ENCODE measurements at places on chromosomes 4 and X.

- no peak for DNase-seq
These were observed 53.0 kb downstream of the MSN start for GRCh38 chrX:65720381-65720964.

DNA sequence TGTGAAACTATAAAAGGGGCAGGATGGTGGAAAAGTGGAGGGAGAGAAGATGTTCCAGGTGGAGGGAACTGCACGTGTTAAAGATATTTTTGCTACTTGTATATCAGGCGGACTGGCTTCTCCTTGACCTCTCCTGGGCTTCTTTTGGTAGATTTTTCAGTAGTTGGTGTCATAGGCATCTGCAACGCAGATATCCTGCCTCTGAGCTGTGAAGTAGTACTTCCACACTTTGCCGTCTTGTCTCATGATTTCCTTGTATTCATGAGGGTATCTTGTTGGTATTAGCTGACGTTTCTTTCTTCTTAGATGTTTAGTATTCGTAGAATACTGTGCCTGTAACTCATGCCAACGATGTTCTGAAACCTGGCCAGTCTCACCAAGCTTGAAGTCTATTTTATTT lies 81.0 kb downstream of the WWC2 start:
- DNase-seq: no peak

GRCh38 chrX:130172127-130172845 lies 524 bp downstream of the RAB33A start:
- DNase-seq: no peak

- DNase-seq: no peak
These were observed 2.0 kb upstream of the NYX start for GRCh38 chrX:41445171-41445570.

DNA sequence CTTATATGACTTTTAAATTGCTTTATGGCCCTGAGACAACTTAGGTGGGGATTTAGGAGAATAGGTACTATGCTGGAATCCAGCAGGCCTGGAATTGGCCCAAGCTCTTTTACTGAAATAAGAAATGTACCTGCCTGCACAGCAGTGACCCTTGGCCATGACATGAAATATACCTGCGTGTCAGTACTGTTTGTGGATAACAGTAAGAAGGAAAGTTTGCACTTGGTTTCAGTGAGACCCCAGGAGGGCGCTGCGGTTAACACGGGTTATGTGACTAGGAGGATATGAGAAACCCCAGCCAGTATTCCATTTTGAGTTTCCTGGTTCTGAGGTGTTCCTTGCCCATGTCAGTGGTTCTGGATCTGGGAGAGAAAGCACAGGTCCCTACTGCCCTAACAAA lies 5.3 kb downstream of the MTM1 start:
- DNase-seq: no peak

DNA sequence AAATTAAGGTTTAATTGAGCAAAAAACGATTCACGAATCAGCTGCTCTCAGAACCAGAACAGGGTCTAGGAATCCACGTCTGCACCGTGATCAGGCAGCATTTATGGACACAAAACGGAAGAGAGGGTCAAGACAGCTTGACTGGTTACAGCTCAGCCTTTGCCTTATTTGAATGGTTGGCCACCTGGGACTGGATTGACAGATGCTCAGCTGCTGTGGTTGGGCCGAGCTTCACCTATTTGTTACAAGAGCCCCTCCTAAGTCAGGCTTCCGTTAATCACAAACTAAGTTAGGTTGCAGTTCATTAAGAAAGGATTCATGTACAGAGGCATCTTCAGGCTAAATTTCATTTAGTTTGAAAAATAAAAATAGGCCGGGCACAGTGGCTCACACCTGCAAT lies 50.6 kb upstream of the MAN2B2 start:
- DNase-seq: no peak

DNA sequence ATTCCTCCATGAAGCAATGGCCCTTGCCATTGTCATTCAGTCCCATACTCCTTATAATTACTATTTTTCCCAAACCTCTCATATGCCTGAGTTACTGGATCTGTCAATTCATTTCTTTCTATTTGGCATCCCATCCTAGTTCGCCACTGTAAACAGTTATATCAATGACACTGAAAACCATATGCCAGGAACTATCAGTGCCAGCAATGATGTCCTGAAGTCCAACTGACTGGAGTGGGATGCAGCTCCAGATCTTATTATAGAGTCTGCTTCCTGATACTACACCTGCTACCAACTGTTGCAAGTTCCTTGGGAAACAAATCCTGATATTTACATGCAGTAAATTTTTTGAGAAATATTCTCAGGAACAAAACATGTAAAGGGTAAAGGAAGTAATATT lies 27.0 kb upstream of the BANK1 start:
- no peak for DNase-seq

DNA sequence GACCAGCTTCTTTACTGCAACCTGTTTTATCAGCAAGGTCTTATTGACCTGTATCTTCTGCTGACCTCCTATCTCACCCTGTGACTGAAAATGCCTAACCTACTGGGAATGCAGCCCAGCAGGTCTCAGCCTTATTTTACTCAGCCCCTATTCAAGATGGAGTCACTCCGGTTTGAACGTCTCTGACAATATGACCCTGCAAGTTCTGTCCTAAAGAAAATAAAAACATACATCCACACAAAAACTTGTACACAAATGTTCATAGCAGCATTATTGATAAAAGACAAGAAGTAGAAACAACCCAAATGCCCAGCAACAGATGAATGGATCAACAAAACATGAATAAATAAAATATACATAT lies 59.5 kb upstream of the FAM9C start:
- DNase-seq: no peak

- DNase-seq: no peak
These were observed 29.8 kb downstream of the SLC9A6 start for GRCh38 chrX:136015016-136015415.

- DNase-seq: no peak
These were observed 20.2 kb downstream of the ITGB1BP2 start for GRCh38 chrX:71321731-71322130.

DNA sequence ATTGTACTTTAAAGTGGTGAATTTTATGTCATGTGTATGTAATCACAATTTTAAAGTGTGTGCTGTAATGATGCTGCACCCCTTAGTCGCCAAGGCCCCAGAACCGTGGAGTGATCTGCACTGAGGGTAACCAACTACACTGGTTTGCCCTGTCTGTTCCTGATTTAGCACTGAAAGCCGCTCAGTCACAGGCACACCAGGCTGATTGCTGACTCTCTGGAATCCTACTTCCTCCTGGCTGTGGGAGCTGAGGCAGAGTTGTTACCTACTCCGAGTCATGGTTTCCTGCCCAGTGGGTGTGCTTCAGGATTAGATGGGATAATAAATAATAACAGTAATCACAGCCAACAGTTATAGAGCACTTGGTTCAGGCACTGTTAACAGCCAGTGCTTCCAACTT lies 645.4 kb downstream of the BCOR start:
- no peak for DNase-seq

- DNase-seq: no peak
These were observed 88.0 kb upstream of the XAGE2 start for GRCh38 chrX:52280812-52281211.

GRCh38 chr4:128917781-128918180 lies 108.3 kb downstream of the JADE1 start:
- no peak for DNase-seq

- DNase-seq: no peak
These were observed 461.2 kb downstream of the KCTD8 start for GRCh38 chr4:43987331-43987944.

GRCh38 chrX:41705680-41706374 lies 17.1 kb downstream of the GPR34 start:
- no peak for DNase-seq

DNA sequence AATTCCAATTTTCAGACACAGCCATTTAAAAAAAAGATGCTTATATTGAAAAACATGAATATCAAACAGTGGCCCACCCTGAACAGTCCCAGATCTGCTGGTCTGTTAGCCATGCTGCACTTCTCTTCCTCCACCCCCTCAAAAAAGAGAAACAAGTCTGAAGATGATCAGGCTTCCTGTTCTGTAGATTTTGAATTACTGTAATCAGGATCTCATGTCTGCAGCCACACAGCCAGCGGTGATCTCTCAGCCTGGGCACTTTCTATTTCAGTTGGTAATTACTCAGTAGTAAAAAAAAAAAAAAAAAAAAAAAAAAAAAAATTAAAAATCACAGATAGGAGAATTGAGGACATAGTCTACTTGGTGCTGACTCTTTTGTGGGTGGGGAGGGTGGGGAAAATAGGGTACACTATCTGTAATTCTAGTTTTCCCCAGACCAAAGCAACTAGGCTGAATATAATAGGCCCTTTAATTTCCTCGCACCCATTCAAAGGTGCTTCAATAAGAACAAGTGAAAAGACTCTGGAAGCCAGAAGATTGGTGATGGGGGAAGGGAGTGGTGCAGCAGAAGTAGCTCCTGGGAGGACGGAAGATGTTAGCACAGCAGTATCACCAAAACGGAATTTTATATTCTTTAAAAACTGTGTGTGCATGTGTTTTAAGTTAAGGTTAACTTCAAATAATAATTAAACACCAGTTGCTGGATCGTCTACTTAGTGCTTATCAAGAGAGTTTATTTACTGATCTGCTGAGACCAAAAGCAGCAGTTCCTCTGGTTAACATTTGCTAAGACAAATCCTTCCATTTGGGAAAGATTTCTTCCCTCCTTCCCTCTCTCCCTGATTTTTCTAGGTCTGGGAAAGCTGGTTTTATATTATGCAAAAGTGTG lies 47.0 kb downstream of the SPRY1 start:
- DNase-seq: no peak

DNA sequence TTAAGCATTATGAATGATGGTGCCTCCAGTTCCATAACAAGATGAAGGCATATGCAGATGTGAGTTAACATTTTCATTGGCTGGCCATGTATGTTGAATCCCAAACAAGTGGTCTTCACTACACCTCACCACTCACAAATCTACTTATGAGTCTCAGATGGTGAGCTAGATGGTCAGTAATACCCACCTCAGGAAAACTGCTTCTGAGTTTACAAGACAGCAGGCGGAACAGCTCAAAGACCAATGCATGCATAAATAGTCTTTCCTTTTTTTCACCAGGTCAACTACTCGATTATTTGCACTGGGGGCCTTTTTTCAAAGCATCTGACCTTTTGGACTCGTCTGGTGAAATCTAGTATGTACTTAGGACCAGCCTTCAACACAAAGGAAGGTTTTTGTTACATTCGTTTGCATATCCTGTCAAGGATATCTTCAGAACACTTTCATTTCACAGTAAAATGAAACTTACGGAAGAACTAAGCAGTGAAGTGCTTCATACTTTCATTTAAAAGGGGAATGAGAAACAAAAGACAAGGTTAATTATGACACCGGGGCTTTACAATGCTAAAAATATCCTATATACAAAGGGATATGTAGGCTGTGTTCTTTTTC lies 23.1 kb upstream of the TLR7 start:
- DNase-seq: no peak

DNA sequence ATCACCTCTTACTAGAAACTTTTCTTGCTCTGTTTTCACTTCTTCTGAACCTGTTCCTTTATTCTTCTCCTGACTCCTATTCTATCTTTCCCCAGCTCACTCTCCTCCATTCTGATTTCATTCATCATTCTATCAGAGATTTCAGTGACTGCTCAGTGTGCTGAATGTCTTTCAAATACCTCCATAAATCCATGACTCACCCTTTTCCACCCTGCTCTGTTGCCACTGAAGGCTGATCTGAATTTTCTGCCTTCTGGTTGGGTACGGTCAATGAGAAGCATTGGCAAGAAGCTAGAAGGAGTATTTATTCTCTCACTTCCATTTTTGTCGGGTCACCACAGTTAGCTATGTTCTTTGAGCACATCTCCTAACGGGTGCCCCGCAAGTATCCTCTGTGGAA lies 265.9 kb downstream of the CBLL2 start:
- no peak for DNase-seq

GRCh38 chrX:9241427-9241826 lies 207.5 kb upstream of the FAM9B start:
- DNase-seq: no peak

DNA sequence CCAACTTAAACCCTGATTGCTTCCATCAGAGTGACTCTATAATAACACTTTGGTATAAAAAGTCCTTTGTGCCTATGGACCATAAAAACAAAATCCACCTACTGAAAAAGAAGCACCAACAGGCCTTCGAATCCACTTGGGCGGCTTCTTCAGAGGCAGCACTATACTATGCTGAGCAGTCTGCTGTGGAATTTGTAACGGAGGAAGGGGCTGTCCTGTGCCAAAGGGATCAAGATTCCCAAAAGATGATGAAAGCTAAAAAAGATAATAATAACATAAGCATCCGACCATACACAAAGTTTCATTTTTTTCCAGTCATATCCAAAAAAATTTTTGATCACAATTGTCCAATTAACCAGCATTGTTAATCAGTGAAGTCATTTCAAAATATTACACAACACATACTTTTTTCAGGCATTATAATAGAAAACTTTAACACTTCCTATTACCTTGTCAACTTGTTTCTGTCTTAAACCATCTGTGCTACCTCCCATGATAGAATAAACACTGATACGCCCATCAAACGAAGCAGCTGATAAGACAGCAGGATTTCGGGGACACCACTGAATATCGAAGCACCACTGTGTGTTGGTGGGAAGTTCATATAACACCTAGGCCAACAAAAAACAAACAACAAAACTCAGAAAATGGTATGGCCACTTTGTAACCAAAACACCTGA lies 24.1 kb downstream of the SEC31A start:
- DNase-seq: no peak

DNA sequence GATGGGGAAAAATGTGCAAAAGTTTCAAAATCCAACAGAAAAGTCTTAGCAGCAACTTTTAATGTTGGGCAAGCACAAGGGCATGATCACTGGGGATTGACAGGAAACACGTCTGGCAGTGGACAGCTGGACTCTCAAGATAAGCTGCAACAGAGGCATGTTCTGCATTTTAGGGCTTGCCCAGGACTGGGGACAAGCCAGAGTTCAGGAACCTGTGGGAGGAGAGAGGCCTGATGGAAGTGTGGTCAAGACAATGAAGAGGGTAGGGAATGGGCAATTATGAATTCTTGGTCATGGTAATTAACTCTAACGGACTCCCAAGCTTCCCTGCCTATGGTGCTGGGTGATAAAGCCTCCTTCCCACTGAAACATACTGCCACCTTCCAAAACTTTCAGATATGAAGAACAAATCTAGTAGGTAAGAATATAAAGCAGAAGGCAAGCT lies 48.4 kb downstream of the ANXA3 start:
- DNase-seq: no peak

DNA sequence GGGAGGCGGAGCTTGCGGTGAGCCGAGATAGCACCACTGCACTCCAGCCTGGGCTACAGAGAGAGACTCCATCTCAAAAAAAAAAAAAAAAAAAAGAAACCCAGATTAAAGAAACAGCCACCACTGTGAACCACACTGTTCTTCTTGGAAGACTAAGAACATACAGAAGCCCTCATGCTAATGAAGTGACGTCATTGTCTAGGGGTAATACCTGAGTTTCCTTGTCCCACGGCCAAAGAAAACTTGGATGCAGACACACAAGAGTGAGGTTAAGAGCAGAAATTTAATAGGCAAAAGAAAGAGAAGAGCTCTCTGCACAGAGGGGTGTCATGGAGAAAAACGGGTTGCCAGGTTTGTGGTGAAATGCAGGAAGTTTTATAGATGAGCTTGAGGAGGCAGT lies 691.6 kb downstream of the NLGN4X start:
- no peak for DNase-seq

All from AG04450 (cell line).